Sciatic nerve (tissue), 2 donors: ENCODE measurements at places on chromosomes 11 and 22.

DNA sequence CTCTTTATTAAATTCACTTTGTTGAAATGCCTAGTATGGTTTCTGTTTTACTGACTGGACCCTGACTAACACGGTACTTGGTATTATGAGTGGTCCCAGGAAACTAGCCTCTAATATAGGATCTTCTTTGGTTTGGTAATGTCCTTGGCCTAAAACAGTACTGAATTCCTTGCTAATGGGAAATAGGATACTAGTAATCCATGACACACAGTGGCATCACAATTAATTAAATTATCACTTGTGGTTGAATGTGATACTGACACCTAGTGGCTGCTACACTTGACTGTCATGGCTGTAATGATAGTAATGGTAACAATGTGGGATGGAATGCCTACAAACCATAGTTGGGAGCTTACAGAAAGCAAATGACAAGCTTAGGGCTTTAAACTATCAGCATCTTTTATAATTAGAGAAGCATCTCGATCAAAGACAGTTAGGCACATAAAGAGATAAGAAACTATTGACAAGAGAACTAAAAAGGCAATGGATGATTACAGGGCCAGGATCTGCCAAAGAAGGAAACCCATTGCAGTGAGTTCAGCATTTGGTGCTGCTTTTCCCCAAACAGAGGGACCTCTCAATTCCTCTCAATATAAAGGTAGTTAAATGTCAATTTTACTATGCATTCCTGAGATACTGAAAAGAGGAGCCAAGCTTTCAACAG lies 8.6 kb downstream of the DNHD1 start:
- no peak for DNase-seq

GRCh38 chr11:111819829-111820237 lies 51.5 kb downstream of the ALG9 start:
- DNase-seq: no peak

DNA sequence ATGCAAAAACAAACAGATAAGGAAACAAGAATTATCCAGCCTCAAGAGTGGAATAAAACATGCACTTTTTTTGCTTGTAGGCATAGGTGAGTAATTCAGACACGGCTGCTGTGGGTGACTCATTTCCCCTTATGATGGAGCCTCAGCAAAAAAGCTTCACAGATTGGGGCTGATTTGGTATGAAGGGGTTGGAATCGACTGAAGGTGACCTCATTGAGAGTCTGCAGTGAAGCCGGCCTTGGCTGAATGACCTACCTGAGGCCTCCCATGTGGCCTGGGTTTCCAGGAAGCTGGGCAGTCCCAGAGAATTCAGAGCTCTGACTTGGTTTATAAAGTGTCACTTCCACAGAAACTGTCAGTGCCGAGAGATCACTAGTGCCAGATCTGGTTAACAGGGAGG lies 34.2 kb upstream of the VPREB1 start:
- DNase-seq: no peak

GRCh38 chr11:3163241-3163981 lies 1.7 kb downstream of the OSBPL5 start:
- peak; percentile 57 for DNase-seq

- DNase-seq: no peak
These were observed 20.9 kb upstream of the SIK2 start for GRCh38 chr11:111581341-111581740.

GRCh38 chr11:125072218-125072960 lies 9.3 kb downstream of the SLC37A2 start:
- DNase-seq: no peak
